ENCODE measurements at places on chromosomes 2 and 18. TPM values are rescaled to one million over a fixed set of nuclear protein-coding genes. Genes with fewer than 3 reads are reported as not detected.
A peak's percentile ranks its signal among the peaks of the same experiment; 100 is the strongest.

The CYRIA gene
- total RNA-seq: 7.1 TPM

- H3K4me1 ChIP-seq: no peaks in the 10 kb centered on the region
- H3K36me3 ChIP-seq: no peaks in the 10 kb centered on the region
- no peak overlapping the region for H3K27ac ChIP-seq
- H3K27me3 ChIP-seq: no peaks in the 10 kb centered on the region
- DNase-seq: peak; percentile 77
Observed at GRCh38 chr2:20135631-20136050, 84.2 kb upstream of the LAPTM4A start.

GRCh38 chr2:206635015-206635414 is 7.3 kb upstream of the FAM237A start:
- no peaks in the 10 kb centered on the region for H3K36me3 ChIP-seq
- no peak overlapping the region for H3K27ac ChIP-seq
- H3K4me1 ChIP-seq: no peaks in the 10 kb centered on the region
- no peak for DNase-seq

DNA sequence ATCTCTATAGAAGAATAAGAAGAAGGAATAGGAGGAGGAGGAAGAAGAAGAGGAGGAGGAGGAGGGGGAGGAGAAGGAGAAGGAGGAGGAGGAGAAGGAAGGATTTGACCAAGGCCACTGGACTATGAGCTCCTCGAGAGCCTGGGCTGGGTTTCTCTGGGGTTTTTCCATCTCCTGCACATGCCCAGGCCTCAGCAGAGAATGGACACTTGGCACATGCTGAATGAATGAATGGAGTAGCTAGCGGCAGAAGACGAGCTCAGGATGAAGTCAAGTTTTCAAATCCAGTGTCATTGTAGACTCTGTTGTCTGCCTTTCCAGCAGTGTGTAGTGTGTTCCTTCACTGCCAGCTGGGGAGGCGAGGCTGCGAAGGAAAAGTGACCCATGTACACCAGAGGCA is 2.2 kb downstream of the MYO7B start:
- no peak overlapping the region for H3K4me3 ChIP-seq
- no peak overlapping the region for H3K27ac ChIP-seq
- peaks cover 6% of the 10 kb centered on the region for H3K4me1 ChIP-seq
- H3K27me3 ChIP-seq: no peaks in the 10 kb centered on the region
- DNase-seq: no peak

DNA sequence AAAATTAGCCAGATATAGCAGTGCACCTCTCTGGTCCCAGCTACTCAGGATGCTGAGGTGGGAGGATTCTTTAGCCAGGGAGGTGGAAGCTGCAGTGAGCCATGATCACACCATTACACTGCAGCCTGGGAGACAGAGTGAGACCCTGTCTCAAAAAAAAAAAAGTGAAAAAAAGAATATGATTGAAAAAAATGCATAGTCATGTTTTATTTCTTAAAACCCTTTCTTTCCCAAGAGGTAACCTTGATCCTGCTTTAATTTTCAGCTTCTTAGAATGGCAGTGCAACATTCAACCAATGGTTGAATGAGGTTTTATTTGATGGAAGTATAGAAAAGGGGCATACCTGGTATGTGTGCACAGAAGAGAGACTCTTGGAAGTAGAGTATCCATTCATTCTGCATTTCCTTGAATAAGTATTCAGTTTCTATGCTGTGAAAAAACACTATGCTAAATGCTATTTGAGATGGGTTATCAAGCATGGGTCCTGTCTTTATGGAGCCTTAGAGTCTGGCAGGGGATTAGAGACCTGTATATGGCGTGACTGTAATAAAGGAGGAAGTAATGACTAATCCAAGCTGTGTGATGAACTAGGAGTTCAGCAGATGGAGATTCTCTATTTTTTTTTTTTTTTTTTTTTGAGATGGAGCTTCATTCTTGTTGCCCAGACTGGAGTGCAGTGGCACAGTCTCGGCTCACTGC is 146.3 kb downstream of the WDSUB1 start:
- DNase-seq: no peak
- H3K4me1 ChIP-seq: no peaks in the 10 kb centered on the region
- no peaks in the 10 kb centered on the region for H3K27me3 ChIP-seq
- no peaks in the 10 kb centered on the region for H3K36me3 ChIP-seq

- no peaks in the 10 kb centered on the region for H3K4me1 ChIP-seq
- H3K27me3 ChIP-seq: no peaks in the 10 kb centered on the region
- no peaks in the 10 kb centered on the region for H3K36me3 ChIP-seq
Observed at GRCh38 chr2:171389780-171390179, 44.0 kb downstream of the METTL8 start.

- DNase-seq: no peak
- H3K27me3 ChIP-seq: no peaks in the 10 kb centered on the region
- no peaks in the 10 kb centered on the region for H3K36me3 ChIP-seq
Observed at GRCh38 chr2:19800796-19801195, 101.0 kb downstream of the TTC32 start.

DNA sequence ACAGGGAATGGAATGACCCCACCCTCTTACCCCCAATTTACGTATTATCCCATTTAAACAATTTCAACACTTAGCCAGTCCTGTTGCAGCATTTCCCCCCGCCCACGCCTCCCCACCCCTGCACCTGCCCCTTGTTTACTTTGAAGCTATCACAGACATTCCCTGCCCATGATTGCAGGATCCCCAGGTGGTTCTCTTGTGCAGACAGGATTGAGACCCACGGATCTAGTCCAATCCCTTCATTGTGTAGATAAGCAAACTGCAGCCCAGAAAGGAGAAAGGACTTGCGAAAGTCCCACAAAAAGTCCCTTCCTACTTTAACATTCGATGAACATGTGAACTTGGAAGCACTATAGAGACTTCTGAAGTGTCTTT is 38.9 kb downstream of the TMEM17 start:
- H3K4me3 ChIP-seq: no peak overlapping the region
- DNase-seq: no peak
- no peaks in the 10 kb centered on the region for H3K27me3 ChIP-seq
- no peak overlapping the region for H3K27ac ChIP-seq

Data from ascending aorta (tissue), 2 donors.